ENCODE measurements at places on chromosomes 3 and 15.

- DNase-seq, result peak; percentile 21
Observed at GRCh38 chr3:190514413-190515153, 698 bp downstream of the IL1RAP start.

DNA sequence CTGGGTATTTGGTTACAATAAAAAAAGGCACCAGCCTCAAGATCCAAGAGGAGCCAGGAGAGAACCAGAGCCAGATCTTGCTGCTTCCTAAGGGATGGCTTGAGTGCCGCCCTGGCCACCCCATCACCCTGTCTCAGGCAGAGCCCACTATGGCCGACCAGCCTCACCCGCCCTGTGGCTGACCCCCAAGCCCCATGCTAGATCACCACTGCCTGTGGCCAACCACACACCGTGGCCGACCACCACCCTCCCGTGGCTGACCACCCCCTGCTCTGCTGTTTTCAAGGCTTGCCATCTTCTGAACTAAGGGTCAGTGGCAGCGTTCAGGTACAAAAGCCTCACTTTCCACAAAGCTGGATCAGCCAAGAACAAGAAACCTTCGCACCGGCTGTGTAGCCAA is 12.0 kb downstream of the CSPG5 start:
- DNase-seq, result no peak

DNA sequence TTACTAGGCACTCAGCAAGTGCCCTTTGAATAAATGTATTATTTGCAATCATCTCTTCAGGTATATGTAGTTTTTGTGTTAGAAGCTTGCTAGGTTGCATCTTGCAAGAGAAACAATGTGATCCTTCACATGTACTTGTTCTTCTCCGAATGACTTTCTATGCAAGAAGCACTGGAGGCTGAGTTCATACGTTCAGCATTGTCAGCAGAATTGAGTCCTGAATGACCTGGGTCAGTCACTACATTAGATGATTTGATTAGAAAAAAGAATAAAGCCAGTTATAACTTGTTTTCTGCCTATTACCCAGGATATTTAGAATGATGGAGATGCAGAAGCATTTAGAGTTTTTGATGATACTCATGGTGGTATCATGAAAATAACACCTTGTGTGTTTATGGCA is 479.1 kb upstream of the TPRG1 start:
- DNase-seq, result no peak

DNA sequence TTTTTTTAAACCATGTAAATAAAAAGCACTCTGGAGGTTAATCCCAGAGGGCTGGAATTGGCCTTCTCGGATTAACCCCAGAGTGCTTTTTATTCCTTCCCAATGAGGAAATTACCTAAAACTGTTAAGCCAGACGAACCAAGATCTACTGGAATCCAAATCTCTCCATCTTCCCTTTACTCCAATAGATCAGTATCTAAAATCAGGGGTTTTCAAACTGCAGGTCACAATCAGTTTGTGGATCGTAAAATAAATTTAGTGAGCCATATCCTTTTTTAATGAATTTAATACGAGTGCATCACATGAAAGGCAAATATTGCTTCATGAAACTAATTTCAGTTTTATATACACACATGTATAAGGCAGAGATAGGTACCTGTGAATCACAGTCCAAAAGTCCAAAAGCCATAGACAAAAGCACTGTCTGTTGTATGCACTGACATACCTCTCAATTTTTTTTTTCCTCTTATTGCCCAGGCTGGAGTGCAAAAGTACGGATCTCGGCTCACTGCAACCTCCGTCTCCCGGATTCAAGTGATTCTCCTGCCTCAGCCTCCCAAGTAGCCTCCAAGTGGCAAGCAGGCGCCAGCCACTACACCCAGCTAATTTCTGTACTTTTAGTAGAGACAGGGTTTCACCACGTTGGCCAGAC is 61.3 kb downstream of the TBL1XR1 start:
- no peak for DNase-seq

- no peak for DNase-seq
Observed at GRCh38 chr15:71448688-71449114, 333.4 kb downstream of the THSD4 start.

DNA sequence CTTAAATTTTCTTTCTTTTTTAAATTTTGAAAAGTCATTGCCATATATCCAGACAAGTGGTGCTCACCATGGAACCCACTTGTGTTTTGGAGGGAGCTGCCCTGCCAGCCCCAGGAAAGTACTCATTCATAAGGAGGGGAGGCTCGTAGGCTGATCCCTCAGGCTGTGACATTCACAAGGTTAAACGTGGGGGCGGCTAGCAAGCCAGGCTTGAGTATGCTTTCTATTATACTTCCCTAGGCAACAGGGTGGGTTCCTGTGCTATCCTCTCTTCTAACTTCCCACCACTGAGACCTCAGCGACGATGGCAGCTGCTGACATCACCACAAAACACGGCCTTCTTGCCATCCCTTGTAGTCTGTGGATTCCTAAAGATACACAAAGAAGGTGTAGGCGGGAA is 160.5 kb upstream of the C2CD4B start:
- DNase-seq, result no peak

DNA sequence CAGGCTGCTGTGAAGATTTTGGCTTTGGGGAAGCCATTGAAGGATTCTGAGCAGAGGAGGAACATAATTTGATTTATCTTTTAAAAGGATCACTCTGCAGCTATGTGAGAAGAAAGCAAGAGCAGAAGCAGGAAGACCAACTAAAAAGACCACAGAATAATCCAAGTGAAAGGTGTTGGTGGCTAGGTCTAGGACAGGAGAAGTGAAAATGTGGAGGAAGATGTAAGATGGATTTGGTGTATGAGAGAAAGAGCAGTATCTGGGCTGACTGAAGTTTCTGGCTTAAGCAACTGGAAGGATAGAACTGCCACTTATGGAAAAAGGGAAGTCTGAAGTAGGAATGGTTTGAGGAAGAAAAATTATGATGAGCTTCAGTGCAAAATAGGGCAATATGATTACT is 62.0 kb downstream of the SFMBT1 start:
- DNase-seq, result no peak

DNA sequence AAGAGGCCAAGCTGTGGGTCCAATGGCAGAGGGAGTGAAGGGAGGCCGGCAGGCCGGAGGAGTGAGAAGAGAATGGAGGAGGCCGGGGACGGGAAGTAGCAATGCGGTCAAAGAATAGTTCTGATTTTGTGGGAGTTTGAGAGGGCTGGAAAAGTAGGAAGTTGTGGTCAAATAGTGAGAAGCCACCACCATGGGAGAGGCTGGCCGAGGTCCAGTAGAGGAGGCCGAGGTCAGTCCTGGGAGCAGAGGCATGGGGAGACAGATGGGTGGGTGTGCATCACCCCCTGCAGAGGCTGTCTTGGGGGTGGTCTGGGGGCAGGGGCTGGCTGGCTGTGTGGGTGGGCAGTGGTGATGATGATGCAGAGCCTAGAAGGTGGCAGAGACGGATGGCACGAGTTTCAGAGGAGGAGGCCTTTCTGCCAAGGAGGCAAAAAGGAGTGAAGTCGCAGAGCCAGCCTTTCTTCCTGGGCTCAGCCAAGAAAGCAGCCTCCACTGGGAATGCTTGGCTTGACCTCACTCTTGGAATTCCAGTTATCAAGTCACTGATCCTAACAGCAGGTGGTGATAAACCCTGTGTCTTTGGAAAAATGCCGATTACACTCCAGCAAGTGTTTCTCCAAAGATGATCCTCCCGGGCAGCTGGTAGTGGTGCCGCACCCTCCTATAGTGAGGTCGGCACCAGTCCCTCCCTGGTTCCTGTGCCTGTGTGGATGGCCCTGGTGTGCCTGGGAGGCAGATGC is 57.3 kb downstream of the ARNT2 start:
- no peak for DNase-seq

- DNase-seq, result no peak
Observed at GRCh38 chr3:32817558-32818228, at the start of gene TRIM71. TRIM71 (plus strand) TSS chr3:32817997; CDS start chr3:32818081, 84 bp downstream.
